Activated CD4-positive, alpha-beta memory T cell treated with anti-CD3 and anti-CD28 coated beads for 36 hours (primary cell): ENCODE measurements at places on chromosomes 7 and 10.

DNA sequence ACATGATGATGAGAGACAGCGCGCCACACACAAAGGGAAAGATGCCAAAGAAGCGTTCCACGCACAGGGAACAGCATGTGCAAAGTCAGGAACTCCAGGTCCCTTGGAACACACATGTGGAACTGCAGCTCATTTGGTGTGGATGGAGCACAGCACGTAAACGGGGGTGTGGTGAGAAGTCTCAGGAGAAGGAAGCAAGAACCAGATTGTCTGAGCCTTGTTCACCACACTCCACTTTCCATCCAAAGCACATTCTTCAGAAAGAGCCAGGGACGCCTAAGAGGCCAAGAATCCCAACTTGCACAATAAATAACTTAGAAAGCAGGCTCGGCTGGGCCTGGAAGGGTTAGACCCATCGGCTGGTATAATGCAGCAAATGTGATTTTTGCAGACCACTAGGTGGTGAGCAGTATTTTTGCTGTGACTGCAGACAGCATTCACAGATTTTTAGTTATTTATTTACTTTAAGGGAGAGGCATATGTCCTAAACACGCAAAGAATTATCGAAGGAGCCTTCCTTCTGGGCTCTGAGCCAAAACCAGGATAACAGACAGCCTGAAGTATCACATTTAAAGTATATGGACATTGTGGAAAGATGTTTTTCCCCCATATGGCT is 27.9 kb upstream of the ASCC1 start:
- DNase-seq: no peak

DNA sequence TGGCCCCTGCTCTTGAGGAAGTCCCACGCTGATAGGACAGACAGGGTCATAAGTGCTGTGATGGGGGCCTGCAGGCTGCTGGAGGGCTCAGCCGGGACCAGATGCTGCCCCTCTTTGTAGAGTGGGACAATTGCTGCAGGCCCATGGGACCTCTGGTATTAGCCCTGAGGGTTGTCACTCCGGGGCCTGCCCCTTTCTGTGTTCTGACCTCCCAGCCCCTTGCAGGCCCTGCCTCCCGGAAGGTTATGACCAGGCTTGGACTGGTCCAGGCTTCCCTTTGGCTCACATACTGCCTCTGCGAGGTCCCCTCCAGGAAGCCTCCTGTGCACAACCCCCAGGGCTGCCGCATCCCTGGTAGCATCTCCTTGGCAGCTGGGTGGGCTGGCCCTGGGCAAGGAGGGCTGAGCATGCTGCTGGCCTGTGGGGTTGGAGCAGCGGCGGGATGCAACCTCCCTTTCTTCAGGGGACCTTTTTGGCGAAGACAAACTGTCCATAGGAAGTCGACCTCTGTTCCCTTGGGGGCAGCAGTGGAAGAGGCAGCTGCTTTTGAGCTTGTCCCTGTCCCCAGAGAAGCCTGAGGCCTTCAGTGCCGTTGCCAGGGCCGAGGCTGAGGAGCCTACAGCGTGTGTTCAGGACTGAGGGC is 8.8 kb downstream of the LIMK1 start:
- DNase-seq: no peak

GRCh38 chr10:117790179-117790578 is 247.6 kb downstream of the EMX2 start:
- no peak for DNase-seq

- no peak for DNase-seq
Observed at GRCh38 chr10:77101341-77101740, 536.3 kb downstream of the KCNMA1 start.

DNA sequence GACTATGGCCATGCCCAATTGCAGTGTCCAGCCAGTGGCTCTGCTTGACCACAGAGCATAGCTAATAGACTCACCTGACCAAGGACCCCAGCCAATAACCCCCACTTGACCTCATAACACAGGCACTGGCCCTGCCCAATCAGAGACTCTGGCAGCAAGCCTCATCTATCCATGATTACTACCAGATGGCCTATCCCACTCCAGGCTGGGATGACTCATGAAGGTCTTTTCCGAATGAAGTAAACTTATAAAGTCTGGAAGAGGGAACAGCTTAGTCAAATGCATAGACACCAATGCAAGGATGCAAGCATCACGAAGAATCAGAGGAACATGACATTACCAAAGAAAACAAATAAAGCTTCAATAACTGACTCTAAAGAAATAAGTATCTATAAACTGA is 141.4 kb downstream of the TMEM168 start:
- no peak for DNase-seq

GRCh38 chr10:125262409-125262808 is 102.0 kb upstream of the CTBP2 start:
- no peak for DNase-seq
